ENCODE measurements at places on chromosomes 2 and 18. TPM values are rescaled to one million over a fixed set of nuclear protein-coding genes. Genes with fewer than 3 reads are reported as not detected.

DNA sequence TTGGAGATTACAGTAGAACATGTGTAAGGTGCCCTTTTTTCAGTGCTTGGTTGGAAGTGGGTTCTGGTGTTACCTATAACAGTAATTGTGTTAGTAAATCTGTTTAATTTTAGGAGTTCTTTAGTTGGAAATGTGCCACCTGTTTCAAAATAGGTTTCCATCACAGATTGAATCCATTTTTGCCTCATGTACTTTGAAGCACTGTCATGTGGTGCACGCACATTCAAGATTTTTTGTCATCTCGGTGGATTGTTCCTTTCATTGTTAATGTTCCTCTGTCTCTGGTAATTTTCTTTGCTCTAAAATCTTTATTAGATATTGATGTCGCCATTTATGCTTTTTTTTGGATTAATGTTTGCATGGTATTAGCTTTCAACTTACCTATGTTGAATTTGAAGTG lies 1.3 kb downstream of the ATP9B start:
- no peak for DNase-seq

FLACC1 gene
- total RNA-seq = 0.27 TPM

DNA sequence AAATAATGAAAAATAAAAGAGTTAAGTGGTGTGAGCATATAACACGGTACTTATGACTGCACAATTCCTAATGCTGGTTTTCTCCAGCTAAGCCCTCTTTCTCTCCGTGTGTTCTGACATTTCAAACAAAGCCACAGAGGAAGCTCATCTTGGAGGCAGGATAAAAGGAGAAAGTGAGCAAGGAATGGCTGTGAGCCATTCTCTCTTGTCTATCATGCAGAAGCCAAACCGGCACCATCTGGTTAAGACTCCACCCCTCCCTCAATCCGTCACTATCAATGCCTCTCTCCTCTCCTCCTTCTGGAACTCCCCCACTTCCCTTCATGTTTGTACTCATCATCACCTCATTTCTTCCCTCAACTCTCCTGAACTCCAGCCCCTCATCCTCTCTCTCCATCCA lies 210.4 kb downstream of the TMEM163 start:
- no peak for DNase-seq

DNA sequence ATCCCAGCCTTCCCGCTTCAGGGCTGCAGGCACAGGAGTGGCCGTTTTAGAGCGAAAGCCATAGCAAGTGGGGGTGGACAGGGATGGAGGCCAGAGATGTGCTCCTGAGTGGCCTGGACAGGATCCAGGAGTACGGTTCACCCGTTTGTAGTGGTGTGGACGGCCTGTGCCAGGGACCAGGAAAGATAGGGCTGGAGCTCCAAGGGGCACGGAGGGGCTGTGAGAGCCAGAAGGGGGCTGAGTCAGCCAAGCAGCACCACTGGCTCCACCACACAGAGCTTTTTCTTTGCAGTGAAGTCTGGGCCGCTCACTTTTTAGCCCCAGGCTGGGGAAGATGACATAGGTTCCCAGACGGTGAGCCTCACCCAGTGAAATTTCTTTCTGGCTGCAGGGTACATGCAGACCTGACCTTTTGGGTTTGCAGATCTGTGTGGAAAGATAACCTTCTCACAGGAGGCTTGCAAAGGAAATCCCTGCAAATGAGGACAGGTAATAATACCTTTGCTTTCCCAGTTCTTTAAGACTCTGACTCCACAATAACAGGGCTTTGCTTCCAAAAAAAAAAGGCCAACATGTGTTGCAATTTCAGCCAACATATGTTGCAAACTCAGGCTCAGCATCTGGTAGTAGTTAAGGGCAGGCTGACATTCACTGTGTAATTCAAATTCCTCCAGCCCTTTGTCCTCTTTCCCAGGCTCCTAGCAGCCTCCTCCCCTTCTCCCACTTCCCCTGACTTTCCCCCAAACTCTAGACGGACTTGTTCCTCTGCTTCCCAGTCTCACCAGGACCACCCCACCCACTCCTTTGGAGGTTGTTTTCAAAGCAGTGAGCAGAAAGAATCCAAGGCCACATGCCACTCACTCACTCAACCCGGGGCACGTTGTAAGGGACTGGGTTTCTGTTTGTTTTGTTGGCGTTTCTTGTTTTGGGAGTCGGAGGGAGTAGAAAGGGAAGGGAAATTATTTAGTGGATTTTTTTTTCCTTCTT lies 20.3 kb upstream of the LAPTM4A start:
- DNase-seq = no peak

DNA sequence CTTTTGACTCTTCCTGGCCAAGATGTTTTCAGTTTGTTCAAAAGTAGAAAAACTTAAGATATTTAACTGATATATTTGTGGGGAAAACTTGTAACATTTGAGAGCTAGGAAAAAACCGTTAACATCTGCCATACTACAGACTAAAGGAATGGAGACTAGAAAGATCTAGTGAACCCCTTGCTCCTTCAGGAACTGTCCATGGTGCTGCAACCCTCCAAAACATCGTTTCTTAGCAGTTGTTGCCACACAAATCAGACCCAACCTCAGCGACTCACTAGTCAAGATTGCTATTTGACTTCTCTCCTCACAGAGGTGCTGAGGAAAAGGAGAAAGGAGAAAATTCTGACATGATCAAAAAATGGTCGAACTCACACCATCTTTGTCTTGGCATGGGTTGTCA lies 393.8 kb upstream of the LYPD1 start:
- DNase-seq = no peak

SCN9A gene
- total RNA-seq = 29.9 TPM

DNA sequence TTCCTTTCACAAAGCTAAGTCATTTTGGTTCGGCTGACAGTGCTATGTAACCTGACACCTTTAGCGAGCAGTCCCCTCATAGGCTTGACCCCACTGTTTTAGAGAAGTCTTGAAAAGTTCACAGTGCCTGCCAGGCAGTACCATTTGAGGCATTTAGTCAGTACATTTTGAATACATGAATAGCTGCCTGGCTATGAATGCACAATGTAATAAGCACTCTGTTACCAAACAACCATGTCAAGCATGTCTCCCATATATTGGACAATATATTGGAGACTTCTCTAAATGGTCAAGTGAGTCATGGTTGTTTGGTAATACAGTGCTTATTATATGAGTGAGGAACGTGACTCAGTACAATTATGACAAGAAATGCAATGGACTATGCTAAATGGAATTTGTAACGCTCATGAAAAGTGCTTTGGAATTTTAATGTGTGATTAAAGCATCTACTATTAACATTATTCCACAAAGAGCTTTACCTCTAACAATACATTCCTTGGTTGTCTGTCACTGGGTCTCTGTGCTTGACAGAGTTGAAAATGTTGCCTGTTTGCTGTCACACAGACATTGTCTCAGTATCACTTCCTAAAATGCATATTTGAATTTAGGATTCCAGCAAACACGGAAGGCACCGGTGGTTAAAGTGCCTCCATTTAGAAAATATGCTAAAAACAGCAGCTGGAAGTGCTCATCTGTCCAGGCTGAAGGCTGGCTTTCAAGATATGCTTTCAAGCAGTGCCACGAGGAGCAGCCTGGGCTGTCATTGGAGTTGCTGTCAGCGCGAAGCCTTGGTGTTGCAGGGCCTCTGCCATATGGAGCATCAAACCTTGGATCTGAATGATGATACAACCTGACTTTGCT lies 458.6 kb downstream of the FBXO15 start:
- no peak for DNase-seq

Measured in hematopoietic multipotent progenitor cell (in vitro differentiated cells).